ENCODE measurements at places on chromosomes 12 and 14. TPM values are rescaled to one million over a fixed set of nuclear protein-coding genes. Genes with fewer than 3 reads are reported as not detected.
A peak's percentile ranks its signal among the peaks of the same experiment; 100 is the strongest.

RASSF9 gene
- total RNA-seq, result 2.1 TPM

DTX1 gene
- total RNA-seq, result 6.3 TPM

PRIM1 gene
- total RNA-seq, result 5.6 TPM

CLEC1A gene
- 4.6 TPM for total RNA-seq

FOXN4 gene
- total RNA-seq, result not detected

- DNase-seq, result no peak
Observed at GRCh38 chr12:107019546-107019945, 32.6 kb upstream of the MTERF2 start.

DNA sequence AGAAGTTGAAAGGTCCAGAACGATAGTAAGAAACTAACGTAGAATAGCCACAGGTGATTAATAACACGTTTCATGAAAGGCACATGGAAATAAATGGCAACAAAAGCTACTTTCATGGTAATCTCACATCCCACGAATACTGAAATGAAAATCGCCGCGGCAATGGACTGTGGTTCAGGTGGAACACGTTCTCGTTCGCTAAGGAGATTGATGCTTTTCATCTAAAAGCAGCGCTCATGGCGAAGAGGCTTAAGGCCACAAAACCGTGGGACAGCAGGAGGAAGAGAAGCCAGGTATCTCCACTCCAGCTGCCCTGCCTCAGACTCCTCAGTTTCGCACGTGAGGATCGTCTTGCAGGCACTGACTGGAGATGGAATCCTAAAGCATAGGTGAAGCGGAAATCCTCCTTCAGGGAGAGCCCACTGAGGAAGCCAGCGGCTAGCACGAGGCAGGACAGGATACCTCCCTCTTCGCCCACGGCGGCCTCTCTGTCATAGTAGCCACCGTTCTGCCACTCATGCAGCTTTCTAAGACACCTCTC lies 696 bp upstream of the GPHN start:
- no peak for DNase-seq

DNA sequence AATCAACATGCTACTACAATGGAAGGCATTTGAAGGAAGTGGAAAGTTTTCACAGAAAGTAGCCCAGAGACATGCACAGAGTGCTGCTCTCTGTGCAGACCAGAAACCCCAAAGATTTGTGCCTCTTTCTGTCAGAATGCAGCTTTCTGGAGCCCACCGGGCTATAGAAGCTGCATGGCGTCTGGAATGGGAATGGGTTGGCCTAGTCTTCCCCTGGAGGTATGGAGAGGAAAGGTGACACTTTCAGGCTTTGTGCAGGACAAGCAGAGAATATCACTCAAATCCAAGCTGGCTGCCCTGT lies 21.3 kb upstream of the ZFP36L1 start:
- DNase-seq, result no peak

DNA sequence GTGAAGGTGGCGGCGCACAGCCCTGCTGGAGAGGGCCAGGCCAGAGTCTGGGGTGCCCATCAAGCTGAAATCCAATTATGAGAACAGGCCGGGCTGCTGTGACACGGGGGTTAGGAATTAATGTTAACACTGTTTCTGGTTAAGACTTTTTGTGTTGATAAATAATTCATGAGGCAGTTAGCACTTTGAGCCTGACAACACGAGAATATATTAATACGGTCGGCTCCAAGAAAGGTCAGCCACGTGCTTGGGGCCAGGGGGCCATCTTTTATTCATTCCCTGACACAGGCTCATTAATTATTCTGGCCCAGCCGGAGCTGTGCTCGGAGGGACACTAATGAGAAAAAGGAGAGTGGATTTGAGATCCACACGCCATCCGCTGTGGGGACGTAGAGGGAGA lies 45.1 kb downstream of the FBRSL1 start:
- DNase-seq, result no peak

DNA sequence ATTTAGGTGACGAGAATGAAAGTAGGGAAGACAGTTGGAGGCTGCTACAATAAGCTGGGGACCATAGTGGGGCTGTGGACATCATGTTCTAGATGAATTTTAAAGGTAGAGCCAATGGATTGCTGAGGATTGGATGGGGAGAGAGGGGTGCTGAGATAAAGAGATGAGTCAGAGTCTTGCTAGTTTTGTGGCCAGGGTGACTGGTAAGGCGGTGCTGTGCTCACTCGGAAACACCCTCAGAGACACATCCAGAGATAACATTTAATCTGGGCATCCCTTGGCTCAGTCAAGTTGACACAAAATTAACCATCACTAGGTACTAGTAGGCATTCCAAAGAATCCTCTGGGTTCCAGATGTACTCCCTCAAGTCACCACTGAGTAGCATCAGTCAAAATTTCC lies 170.7 kb downstream of the ADCK1 start:
- DNase-seq, result no peak

DNA sequence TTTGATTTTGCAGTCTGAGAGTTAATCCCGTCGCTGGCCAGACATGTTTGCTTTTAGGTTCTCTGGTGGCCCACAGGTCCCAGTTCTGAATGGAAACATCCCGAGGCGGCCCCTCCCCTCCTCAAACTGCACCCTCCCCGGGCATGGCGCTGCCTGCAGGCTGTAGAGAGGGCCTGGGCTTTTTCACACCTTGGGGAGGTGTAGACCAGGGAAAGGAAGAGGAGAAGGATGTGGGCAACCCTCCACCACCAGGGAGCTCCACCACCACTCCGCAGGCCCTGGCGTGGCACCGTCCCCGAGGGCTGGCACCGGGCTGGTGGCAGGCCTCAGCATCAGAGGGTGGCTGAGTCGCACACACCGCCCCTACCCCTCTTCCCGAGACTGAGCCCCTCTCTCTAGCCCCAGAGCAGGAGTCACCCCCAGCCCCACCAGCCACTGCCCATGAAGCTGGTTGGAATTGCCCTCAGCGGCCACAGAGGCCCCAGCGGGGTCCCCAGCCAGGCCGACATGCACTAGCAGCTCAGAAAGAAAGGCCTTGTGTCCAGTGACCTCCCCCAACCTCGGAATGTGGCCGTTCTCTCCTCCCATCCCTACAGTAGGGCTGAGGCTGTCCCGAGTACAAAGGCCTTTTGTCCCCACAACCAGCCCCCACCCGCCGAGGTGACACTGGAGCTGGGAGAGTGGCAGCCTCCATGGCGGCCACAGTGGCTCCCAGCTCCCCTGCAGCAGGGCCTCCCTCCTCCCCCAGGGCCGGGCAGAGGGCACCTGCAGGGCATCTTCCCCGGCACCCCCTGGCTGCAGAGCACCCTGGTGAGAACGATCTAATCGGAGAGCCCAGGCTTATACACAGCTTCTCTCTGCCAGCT lies 23.5 kb upstream of the INF2 start:
- DNase-seq, result no peak

- no peak for DNase-seq
Observed at GRCh38 chr12:122825773-122826724, 9.2 kb upstream of the HIP1R start.

DNA sequence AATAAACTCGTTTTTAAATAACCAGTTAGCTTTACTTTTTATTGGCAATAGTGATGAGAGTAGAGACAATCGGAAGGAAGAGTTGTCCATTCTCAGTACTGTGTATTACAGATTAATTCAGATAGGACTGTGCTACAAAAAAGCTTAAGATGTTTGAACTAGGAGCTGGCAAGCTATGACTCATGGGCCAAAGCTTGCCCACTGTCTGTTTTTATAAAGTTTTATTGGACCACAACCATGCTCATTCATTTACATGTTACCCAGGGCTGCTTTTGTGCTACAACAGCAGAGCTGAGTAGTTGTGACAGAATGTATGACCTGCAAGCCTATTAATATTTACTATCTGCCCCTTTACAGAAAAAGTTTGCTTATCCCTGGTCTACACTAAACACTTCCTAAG lies 19.4 kb downstream of the GNS start:
- no peak for DNase-seq

- no peak for DNase-seq
Observed at GRCh38 chr12:100234166-100234565, 32.7 kb downstream of the DEPDC4 start.

DNA sequence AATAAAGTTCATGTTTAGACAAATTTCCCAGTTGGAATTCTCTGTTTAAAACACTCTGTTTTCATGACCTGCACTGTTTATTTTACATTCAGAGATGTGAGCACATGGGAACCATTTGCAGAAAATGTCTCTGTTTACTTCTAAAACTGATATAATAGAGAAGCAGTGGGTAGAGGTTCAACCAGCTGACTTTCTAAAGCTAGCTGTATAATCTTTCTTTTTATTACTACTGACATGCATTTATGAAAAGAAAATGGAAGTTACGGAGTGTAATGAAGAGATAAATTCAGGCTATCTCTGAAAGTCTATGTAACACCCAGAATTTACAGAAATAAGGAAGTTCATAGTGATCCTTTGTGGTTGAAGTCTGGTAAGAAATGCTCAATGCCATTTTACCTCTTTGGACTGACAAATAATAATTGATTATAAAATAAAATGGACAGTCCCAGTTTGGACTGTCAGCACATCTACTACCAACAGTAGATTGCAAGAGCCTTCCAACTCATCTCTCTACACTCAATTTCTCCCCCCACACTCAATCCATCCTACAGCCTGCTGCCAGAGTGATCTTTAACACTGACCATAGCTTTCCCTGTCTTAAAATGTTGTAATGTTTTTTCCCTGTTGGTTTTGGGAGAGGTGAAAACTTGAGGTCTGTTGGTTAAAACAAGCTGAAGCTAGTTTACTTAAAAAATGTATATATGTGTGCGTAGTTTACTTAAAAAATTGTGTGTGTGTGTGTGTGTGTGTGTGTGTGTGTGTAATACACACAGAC lies 137.4 kb downstream of the AEBP2 start:
- no peak for DNase-seq

DNA sequence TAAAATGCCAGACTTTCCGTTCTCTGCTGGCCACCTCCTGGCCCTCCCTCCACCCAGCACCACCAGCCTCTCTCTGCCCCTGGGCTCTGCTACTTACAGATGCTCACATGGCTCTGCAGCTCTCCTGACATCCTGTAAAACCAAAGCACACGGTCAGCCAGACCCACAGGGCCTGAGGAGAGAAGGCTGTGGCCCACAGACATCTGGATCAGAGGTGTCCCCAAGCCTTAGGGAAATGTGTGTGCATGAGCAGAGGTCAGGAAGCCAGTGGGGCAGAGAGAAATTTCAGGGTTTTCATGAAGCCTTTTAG lies 11.5 kb downstream of the KRT77 start:
- DNase-seq, result no peak

DNA sequence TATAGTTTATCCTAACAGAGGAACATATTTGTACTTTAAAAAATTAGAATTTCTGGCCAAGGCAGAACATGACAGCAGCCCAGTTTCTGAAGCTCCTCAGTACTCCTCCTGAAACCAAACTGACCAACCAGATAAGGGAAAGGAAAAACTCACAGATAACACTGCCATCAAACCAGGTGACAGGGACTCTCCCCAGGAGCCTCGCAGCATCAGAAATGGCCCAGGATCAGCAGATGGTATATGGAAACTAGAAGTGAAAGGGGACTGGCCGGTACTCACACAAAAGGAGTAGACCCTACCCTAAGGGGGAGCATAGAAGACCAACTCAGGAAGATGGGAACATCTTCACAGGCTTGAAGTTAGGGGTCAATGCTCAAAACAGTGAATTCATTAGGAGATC lies 22.0 kb downstream of the GALC start:
- no peak for DNase-seq

DNA sequence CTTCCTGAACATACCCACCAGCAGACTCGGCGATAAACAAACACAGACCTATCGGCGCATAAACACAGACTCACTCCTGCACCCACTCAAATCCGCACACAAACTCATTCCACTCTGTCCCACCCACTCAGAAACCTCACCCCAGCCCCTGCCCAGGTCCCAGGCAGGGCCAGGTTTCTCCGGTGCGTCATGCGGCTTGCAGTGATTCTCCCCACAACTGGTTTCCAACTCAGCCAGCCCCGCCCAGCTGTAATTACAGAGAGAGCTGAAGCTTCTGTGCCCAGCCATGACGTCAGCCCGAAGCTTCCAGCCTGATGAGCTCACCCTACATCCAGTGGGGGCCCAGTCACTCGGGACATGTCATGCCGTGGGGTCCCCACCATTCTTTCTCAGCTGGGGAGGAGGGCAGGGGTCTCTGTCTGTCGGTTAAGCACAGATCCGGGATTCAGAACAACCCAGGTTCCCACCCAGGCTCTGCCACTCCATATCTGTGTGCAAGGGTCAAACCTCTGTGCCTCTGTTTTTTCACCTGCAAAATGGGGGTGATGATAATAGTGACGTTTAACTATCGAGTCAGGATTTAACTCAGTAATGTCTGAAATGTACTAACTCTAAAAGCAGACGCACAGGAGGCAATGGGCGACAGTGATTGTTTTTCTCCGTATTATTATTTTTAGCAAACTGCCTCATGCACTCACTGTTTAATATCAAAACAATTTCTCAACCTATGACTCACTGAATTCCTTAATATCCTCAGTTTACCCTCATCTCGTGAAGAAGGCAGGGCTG lies 2.3 kb upstream of the HSPB8 start:
- DNase-seq, result peak; percentile 95

DNA sequence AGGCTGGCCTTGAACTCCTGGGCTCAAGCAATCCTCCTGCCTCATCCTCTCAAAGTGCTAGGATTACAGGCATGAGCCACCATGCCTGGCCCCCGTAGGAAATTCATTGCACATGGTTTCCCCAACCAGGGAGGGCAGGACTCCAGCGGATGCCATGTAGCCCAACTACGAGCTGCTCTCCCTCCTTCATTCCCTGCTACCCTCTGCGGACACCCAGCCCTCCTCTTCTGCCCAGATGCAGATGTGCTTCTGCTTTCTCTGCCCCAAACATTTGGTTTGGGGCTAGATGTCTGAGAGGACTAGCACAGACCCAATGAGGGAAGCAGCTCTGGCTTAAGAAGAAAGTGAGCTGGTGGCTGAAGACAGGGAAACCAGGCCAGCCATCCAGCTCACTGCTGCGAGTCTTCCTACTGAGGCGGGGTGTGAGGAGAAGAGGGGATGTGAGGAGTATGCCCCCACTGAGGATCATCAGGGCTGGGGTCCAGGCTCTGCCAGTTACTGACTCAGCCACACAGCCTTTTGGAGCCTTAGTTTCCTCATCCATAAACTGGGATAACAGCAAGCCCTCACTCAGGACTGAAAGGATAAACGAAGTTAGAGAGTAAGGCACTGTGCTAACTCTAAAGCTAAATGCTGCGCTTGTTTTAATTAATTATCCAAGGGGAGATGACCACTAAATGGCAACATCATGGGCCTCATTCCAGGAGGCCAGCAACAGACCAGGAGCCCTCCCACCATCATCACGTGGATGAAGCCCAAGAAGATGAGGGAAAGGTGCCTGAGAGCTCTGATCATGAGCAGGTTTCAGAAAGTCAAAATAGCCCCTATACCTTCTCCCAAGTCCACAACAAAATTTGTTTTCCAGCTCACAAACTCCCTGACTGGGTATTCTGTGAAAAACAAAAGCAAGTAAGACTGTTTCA lies 10.9 kb downstream of the CTDSP2 start:
- no peak for DNase-seq

All from left cardiac atrium (tissue), 4 donors.